ENCODE measurements at places on chromosomes 2 and 18.
A peak's percentile ranks its signal among the peaks of the same experiment; 100 is the strongest.

DNA sequence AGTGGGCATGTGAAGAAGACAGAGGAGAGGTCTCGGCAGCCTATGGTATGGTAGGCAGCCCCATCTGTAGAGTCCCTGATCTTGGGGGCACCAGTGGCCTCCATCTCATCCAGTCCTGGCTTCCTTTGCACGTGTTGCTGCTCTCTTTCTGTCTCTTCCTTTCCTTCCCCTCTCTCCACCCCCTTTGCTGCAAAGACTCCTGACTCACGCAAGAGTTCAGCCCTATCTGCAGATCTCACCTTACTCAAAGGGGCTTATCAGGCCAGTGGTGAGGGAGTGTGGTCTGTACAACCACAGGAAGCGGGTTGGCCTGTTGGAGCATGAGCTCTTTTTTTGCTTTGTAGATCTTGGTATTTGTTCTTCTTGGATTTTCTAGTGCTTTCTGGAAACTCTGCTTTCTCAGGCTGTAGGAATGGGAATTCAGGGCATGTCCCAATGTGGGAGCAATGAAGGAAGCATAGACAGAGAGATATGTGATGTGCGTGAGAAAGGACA, 14.6 kb upstream of the NT5DC4 start:
- DNase-seq: peak; percentile 89

GRCh38 chr18:10771053-10771709, 245.4 kb downstream of the NAPG start:
- peak; percentile 64 for DNase-seq

GRCh38 chr2:169765523-169765922, 31.9 kb downstream of the KLHL23 start:
- peak; percentile 7 for DNase-seq

- no peak for DNase-seq
Observed at GRCh38 chr2:58756336-58756735, 515.2 kb upstream of the FANCL start.

- no peak for DNase-seq
Observed at GRCh38 chr2:234339501-234339900, 157.4 kb downstream of the ARL4C start.

- DNase-seq: peak; percentile 9
Observed at GRCh38 chr18:43009674-43010073, 105.8 kb downstream of the RIT2 start.

GRCh38 chr2:177287814-177288213, 23.3 kb upstream of the NFE2L2 start:
- DNase-seq: no peak
